ENCODE measurements at places on chromosomes 5 and 9. TPM values are rescaled to one million over a fixed set of nuclear protein-coding genes. Genes with fewer than 3 reads are reported as not detected.

- no peaks in the 10 kb centered on the region for H3K4me1 ChIP-seq
- H3K27me3 ChIP-seq = no peaks in the 10 kb centered on the region
- H3K36me3 ChIP-seq = no peaks in the 10 kb centered on the region
- no peak for DNase-seq
- no peak overlapping the region for H3K27ac ChIP-seq
Observed at GRCh38 chr9:95207403-95207802, 110.1 kb downstream of the FANCC start.

GRCh38 chr9:120612218-120612617 lies 32.3 kb upstream of the CDK5RAP2 start:
- H3K4me3 ChIP-seq = no peak overlapping the region
- H3K27ac ChIP-seq = no peak overlapping the region
- no peaks in the 10 kb centered on the region for H3K27me3 ChIP-seq
- no peak for DNase-seq
- no peaks in the 10 kb centered on the region for H3K36me3 ChIP-seq

GRCh38 chr9:133737774-133738639 lies at the start of gene SARDH:
Gene SARDH, minus strand, starts transcription at chr9:133738352. Its CDS starts 4,179 bp downstream, at chr9:133734173.
- H3K27ac ChIP-seq = no peak within 1 kb of the TSS
- peaks cover 25% of the 10 kb centered on the region for H3K4me1 ChIP-seq
- H3K4me3 ChIP-seq = no peak within 1 kb of the TSS
- no peaks in the 10 kb centered on the region for H3K27me3 ChIP-seq

Gene THBS4
- 0.80 TPM for total RNA-seq

DNA sequence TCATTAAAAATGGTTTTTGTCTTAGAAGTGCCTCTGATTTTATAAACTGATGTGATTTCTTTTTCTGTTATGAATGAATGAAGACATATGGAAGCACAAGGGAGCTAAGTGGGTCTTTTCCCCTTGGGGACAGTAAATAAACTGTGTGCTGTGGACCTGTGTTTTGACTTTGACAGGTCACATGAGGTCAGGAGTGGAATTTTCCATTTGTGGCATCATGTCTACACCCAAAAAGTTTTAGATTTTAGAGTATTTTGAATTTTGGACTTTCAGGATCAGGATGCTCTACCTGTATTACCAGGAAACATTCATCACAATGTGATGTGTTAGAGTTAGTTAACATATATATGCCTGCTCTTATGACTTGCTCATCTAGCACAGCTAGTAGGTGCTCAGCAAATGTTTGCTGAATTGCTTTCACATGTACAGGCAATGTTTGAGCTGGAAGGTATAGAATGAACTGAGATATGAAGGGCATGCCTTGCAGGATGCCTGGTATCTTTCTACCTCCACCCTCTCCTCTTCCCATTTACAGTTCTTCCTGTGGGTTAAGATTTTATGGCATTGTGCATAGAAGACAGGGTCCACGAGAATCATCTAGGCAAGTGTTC lies 73.2 kb upstream of the NR3C1 start:
- DNase-seq = no peak
- H3K4me1 ChIP-seq = no peaks in the 10 kb centered on the region
- H3K36me3 ChIP-seq = no peaks in the 10 kb centered on the region
- no peaks in the 10 kb centered on the region for H3K27me3 ChIP-seq
- no peak overlapping the region for H3K27ac ChIP-seq

DNA sequence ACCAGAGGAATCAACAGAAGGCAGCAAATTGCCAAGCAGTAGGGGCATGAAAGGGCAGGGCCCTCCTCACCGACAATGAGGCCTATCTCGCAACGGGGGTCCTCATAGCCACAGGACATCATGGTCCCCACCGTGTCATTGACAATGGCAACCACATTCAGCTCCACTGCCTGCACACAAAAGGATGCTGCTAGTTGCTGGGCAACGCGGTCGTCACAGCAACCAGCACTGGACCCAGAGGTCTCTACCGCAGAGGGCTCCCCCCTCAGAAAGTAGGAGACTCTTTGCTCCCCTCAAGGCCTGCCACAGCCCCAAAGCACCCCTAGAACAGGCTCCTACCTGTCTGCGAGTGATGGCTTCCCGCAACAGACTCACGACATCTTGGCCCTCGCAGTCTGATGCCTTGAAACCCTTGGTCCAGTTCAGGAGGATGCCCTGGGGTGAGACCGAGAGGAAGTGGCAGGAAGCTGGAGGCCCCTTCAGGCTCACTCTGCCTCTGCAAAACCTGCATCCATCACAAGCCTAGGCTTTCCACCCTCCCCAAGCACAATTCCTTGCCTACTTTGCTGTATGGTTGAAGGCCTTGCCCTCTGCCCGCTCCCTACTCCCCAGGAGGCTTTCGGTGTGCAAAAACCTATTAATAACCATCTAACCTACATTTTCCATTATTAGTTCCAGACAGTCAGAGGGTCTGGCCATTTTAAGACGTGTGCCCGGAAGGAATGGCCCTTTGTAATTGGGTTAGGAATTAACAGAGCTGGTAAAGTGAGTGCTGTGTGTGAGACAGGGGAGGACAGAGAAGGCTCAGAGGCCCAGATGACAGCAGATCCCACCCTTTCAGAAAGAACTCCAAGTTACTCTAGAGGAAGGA lies 15.2 kb downstream of the HK3 start:
- H3K4me3 ChIP-seq = no peak overlapping the region
- H3K27ac ChIP-seq = no peak overlapping the region
- no peaks in the 10 kb centered on the region for H3K36me3 ChIP-seq
- no peaks in the 10 kb centered on the region for H3K27me3 ChIP-seq
- DNase-seq = no peak

DNA sequence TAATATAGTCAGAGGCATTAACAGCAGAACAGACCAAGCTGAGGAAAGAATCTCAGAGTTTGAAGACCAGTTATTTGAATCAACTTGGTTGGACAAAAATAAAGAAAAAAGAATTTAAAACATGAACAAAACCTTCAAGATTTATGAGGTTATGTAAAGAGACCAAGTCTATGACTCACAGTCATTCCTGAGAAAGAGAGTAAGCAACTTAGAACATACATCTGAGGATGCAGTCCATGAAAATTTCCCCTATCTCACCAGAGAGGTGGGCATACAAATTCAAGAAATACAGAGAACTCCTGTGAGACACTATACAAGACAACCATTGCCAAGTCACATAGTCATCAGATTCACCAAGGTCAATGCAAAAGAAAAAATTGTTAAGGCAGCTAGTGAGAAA lies 17.4 kb upstream of the C9orf72 start:
- no peak overlapping the region for H3K4me3 ChIP-seq
- peaks cover 18% of the 10 kb centered on the region for H3K4me1 ChIP-seq
- no peak overlapping the region for H3K27ac ChIP-seq
- no peak for DNase-seq
- H3K36me3 ChIP-seq = no peaks in the 10 kb centered on the region
- H3K27me3 ChIP-seq = no peaks in the 10 kb centered on the region

- H3K36me3 ChIP-seq = no peaks in the 10 kb centered on the region
- peaks cover 30% of the 10 kb centered on the region for H3K4me1 ChIP-seq
- H3K27me3 ChIP-seq = no peaks in the 10 kb centered on the region
- peak overlapping the region; percentile 53 for H3K27ac ChIP-seq
- no peak overlapping the region for H3K4me3 ChIP-seq
- DNase-seq = peak; percentile 68
Observed at GRCh38 chr5:68435611-68436010, 220.1 kb downstream of the PIK3R1 start.

DNA sequence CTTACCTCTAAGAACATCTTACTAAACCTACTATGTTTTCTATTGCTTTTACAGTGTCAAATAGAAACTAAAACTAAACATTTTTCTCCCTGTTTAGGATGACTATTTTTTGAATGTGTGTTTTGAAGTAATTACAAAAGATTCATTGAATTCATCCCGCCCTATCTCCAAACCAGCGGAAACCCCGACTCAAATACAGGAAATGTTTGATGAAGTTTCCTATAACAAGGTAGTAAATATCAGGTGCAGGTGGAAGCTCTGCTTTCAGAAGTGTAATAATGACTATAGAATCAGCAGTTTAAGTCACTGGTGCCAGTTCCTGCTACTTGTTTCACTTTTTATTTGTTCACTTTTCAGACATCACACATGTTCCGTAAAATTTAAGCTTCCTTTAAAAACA lies 20.0 kb downstream of the ERAP2 start:
- no peaks in the 10 kb centered on the region for H3K27me3 ChIP-seq
- H3K27ac ChIP-seq = peak overlapping the region; percentile 96
- peak overlapping the region; percentile 65 for H3K4me3 ChIP-seq
- H3K36me3 ChIP-seq = peaks cover 8% of the 10 kb centered on the region

DNA sequence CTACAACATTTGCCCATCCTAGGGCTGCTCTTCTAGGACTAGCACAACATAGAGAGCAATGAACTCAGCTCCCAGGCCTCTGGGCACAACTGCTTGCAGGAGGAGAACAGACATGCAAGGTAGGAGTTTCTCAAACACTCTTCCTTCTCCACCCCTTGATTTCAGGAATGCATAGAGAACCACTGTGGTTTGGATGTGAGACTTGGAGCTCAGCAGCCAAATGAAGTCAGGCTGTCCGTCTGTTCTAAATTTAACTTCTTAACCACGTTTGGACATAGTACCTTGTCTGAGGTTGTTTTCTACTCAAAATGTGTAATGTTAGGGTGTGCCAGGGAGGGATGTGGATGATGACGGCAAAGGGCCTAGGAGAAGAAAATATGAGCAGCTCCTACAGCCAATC lies 515.1 kb upstream of the TNC start:
- no peaks in the 10 kb centered on the region for H3K27me3 ChIP-seq
- no peaks in the 10 kb centered on the region for H3K4me1 ChIP-seq
- H3K27ac ChIP-seq = no peak overlapping the region

Gene LRRTM2
- total RNA-seq = not detected

GRCh38 chr9:1052365-1053281 lies 2.5 kb downstream of the DMRT2 start:
- H3K27me3 ChIP-seq = peaks cover 73% of the 10 kb centered on the region
- H3K36me3 ChIP-seq = no peaks in the 10 kb centered on the region

Gene SERF1A
- 13.9 TPM for total RNA-seq

Gene PPP3R2
- total RNA-seq = not detected

DNA sequence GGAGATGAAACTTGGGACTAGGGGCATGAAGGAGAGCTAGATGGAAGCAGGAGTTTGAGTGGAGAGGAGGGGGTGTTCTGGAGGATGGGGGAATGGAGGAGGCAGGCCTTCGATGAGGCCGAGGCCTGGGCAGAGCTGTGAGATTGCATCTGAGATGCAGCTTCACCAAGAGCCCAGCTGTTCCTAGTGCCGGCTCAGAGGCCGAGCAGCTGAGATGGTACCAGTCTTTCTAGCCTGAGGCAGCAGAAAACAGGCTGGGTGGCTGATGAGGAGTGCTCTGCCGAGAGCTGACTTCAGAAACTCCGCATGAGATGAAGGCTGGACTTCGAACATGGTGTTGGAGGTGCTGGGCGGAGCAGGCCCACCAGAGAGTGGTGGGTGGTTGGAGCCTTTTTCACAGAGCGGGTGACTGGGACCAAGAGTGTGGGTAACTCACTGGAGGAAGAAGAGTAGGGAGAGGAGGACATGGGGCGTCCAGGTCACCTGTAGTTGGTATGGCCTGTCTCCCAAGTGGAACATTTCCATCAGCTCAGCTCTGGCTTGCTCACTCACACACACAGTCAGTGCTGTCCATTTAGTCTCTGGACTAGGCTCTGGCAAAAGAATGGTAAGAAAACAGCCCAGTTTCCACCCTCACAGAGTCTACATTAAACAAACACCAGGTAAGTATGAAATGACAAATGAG lies 54.7 kb downstream of the TMOD1 start:
- no peak for DNase-seq
- no peaks in the 10 kb centered on the region for H3K4me1 ChIP-seq
- no peaks in the 10 kb centered on the region for H3K27me3 ChIP-seq
- H3K27ac ChIP-seq = no peak overlapping the region
- no peaks in the 10 kb centered on the region for H3K36me3 ChIP-seq

- H3K27me3 ChIP-seq = no peaks in the 10 kb centered on the region
- DNase-seq = peak; percentile 55
Observed at GRCh38 chr9:96136992-96137670, 164.8 kb downstream of the HSD17B3 start.

GRCh38 chr9:35854091-35854762 lies 16.0 kb downstream of the OR13J1 start:
- no peak overlapping the region for H3K27ac ChIP-seq
- no peaks in the 10 kb centered on the region for H3K27me3 ChIP-seq
- DNase-seq = no peak
- H3K36me3 ChIP-seq = no peaks in the 10 kb centered on the region
- H3K4me1 ChIP-seq = peaks cover 5% of the 10 kb centered on the region

Gene NR6A1
- total RNA-seq = 0.66 TPM

Gene UBAP2
- 26.2 TPM for total RNA-seq
